ENCODE measurements at places on chromosomes 1 and 21.
A peak's percentile ranks its signal among the peaks of the same experiment; 100 is the strongest.

- DNase-seq = no peak
Measured at GRCh38 chr1:29944253-29944905, 708.1 kb downstream of the PTPRU start.

GRCh38 chr1:24928689-24929397 is 1.2 kb downstream of the RUNX3 start:
- DNase-seq = peak; percentile 48

DNA sequence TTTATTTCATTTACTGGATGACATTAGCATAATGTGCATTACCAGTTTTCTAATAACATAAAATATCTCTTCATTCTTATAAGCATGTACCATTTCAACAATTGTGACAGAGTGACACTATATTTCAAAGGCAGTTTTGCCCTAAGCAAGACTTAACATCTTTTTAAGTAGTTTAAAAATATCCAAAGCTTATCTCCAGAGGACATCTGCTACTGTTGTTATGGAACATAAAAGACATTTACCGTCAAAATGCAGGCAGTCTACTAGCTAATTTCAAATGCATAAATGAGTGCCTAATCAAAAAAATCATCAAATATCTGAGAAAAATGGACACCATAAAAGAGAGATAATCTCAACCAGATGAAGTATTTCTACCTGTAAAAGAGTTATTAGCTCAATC is 782.4 kb upstream of the BRINP3 start:
- DNase-seq = no peak

- no peak for DNase-seq
Measured at GRCh38 chr1:157287462-157287861, 149.3 kb upstream of the ETV3 start.

- DNase-seq = no peak
Measured at GRCh38 chr1:244236721-244237120, 185.6 kb downstream of the ZBTB18 start.

DNA sequence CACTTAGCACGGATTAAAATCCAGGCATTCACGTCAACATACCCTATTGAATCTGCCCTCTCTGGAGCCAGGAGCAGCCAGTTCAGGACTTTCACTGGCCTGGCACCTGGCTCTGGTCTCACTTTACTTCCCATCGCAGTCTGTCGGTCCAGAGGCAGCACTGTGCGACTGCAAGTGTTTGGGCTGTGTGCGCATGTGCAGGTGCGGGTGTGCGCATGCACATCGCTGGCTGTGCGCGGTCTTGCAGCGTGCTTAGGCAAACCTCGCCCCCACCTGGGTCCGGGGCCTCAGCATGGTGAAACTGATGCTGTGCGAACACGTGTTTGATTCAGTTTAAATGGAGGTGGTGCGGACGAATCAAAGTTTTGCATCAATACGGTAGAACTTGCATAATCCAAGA is 38.0 kb downstream of the ATF3 start:
- no peak for DNase-seq

DNA sequence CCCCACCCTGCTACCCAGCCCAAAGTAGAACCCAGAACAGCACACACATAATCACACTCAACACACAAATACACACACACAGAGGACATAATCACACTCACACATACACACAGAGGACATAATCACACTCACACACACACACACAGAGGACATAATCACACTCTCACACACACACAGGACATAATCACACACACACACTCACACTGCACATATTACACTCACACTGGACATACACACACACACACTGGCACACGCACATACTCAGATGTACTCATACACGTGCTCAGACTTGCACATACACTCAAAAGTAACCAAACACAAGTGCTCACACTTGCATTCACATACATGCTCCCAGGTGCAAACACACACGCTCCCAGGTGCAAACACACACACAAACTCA is 54.3 kb upstream of the CAMK1G start:
- DNase-seq = no peak

GRCh38 chr1:72097851-72098570 is 184.3 kb downstream of the NEGR1 start:
- DNase-seq = no peak

GRCh38 chr1:33502726-33503125 is 30.3 kb downstream of the ZSCAN20 start:
- DNase-seq = no peak

GRCh38 chr1:81823082-81823481 is 22.3 kb downstream of the ADGRL2 start:
- DNase-seq = no peak

DNA sequence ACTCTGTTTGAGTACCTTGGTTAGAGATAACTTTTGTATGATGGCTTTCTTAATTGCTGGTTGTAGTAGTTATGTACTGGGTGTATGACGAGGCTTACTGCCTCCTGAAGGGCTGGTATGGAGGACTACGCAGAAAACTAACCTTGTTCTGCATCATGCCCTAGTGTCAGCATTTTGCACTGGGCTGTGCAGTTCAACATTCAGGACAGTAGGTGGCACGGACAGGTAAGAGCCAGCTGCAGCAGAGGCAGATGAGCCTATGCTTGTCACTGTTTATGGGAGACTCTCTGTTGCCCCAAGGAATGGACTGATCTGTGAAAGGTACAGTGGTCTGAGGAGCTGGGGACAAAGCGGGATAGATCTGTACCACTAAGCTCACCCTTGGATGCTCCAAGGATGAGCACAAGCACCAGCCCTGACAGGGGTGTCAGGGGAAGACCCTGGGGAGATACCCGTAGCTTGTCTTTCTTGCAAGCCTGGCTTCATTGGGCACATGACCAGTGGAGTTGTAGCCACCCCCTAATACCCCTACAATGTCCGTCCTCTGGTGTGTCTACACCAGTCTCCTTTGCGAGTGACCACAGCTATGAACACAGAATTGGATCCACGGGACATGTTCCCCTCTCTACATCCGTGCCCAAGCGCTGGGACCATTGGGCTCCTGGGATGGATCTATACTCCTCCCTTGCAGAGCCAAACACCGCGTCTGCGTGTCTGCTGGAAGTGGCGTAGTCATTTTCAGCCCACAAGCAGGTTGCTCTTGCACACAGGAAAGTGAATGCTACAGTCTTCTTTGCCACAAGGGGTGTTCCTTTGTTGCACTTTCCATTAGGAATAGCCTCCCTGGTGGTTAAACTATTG is 51.1 kb upstream of the CFHR3 start:
- DNase-seq = peak; percentile 6

GRCh38 chr1:200883118-200883517 is 10.3 kb downstream of the GPR25 start:
- DNase-seq = no peak

DNA sequence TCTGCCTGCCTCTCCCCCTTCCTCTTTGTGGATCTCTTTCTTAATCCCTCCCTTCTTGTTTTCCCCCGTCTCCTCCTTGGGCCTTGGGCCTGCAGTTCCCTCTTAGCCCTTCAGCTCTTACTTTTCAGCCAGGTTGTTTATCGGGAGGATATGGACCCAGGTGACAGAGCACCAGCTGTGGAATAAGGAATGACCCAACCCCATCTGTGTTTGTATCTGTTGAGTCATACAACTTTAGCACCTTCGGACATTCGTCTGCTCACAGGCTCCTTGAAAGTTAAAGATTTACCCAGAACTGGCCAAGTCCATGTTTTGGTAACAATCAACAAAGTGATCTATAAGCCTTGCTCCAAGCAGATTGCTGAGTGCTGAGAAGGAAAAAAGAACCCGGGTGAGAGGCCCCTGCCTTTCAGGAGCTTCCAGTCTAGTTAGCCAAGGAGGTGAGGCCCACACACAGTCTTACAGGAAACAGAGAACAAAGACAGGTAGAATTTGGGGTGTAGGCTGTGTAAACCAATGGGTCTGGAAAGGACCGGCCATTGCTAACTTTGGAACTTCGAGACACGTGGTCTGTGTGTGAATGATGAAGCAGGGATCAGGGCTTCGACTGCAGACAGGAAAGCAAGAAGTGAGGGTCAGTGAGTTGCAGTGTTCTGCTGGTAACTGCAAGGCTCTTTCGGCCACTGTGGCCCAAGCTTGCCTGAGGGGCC is 66.7 kb upstream of the F3 start:
- no peak for DNase-seq

- DNase-seq = no peak
Measured at GRCh38 chr1:218064426-218064825, 220.7 kb upstream of the RRP15 start.

GRCh38 chr1:29789910-29790247 is 553.6 kb downstream of the PTPRU start:
- DNase-seq = no peak

DNA sequence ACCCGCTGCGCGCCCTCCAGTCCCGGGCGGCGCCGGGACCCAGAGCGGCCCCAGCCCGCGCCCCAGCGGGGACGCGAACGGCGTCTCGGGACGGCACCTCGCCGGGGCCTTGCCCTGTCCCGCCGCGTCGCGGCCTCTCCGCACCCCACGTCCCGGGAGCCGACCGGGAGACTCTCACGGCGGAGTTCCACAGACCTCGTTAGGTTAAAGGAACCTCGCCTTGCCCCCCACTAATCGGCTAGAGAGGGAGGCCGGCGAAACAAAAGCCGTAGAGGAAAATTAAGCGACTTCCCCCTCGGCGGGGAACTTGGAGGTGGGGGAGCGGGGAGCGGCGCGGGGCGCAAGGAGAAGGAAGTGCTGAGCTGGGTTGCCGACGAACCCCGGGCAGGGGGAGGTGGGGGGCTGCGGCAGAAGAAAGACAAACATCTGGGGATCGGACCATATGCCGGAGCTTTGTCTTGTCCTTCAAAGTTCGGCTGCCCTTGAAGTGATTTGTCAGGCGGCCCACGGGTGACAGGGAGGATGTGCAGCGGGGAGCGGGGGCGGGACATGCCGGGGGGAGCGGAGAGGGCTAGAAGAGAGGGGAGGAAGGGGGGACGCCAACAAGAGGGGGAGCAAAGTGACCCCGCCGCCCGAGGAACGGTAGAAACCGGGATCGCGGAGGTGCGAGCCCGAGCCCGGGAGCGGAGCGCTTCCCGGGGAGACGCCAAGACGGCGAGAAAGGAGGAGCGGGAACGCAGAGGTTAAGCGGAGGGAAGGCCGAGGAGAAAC is 120.0 kb upstream of the RRP15 start:
- no peak for DNase-seq

GRCh38 chr1:28233264-28233606 is 406 bp upstream of the DNAJC8 start:
- no peak for DNase-seq

- no peak for DNase-seq
Measured at GRCh38 chr21:19343711-19344110, 940.1 kb upstream of the TMPRSS15 start.

DNA sequence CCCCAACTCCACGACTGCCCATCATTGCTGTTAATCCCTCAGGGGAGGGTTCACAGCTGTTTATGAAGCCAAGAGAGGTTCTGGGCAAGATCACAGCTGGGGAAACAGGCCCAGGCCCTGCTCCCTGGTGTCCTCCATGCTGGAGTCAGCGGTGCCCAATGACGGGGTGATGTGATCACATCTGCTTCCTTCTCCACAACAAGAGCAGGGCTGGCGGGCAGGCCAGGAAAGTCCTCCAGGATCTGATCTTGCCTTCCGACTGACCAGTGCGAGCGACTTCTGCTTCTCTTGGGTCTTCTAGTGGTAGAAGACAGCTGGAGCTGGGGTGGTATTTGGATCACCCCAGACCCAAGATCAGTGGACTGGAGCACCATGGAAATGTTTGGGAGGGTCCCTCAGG is 951 bp upstream of the LINGO4 start:
- DNase-seq = no peak

DNA sequence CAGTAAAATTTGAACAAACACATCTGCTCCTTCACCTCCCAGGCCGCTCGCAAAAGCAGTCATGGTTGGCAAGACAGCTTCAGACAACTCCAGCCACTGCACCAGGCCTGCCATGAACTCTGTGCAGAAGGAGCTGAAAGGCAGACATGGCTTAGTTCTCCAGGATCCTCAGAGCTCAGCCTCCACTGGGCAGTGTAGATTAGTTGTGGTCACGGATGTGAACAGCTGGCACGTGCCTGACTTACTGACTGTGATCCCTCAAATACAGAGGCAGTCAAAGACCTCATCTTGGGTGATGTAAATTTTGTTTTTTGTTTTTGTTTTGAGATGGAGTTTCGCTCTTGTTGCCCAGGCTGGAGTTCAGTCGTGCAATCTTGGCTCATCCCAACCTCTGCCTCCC is 28.4 kb downstream of the TMCO4 start:
- no peak for DNase-seq

- DNase-seq = no peak
Measured at GRCh38 chr1:209095627-209096595, 487.6 kb upstream of the CAMK1G start.

- DNase-seq = no peak
Measured at GRCh38 chr1:99919220-99919619, 50.6 kb upstream of the SLC35A3 start.

GRCh38 chr1:93317943-93318342 is 27.8 kb upstream of the DR1 start:
- no peak for DNase-seq

DNA sequence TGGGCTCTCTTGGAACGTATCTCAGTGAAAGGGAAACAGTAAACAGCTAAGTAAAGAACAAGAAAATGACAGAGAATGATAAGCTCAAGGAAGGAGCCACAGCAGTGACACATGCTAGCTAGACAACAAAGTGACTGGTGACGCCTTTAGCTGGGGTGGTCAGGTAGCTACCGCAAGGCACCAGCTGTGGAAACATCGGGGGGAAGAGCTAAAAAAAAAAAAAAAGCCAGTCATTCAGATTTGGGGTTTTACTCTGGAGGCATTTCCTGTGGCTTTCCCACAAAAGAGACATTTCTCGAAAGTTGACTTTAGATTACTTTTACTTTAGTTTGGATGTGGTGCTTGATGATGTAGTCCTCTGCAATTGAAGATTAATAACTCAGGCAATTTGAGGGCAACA is 2.1 kb downstream of the FHAD1 start:
- DNase-seq = peak; percentile 25

- no peak for DNase-seq
Measured at GRCh38 chr1:118948351-118948750, 39.8 kb downstream of the TBX15 start.

DNA sequence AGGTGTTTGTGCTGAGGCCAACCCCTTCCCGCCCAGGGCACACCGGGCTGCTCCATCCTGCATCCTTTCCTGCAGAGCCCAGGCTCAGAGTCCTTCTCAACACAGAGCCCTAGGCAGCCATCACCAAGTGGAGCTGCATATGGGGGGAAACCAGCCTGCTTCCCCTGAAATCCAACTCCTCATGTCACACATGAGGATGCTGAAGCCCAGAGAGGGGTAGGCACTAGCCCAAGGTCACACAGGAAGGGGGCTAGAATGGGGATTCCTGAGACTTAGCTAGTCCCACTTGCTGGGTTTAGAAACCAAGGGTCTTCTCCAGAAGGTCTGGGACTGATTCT is 5.5 kb upstream of the TNFRSF1B start:
- no peak for DNase-seq

GRCh38 chr1:226560243-226560642 is 11.7 kb downstream of the STUM start:
- no peak for DNase-seq

Measured in effector memory CD4-positive, alpha-beta T cell (primary cell).